Upper lobe of left lung (tissue), 6 donors: ENCODE measurements at places on chromosomes 2 and 18. TPM values are rescaled to one million over a fixed set of nuclear protein-coding genes. Genes with fewer than 3 reads are reported as not detected.

Gene ATRAID
- 99.3 TPM for total RNA-seq

DNA sequence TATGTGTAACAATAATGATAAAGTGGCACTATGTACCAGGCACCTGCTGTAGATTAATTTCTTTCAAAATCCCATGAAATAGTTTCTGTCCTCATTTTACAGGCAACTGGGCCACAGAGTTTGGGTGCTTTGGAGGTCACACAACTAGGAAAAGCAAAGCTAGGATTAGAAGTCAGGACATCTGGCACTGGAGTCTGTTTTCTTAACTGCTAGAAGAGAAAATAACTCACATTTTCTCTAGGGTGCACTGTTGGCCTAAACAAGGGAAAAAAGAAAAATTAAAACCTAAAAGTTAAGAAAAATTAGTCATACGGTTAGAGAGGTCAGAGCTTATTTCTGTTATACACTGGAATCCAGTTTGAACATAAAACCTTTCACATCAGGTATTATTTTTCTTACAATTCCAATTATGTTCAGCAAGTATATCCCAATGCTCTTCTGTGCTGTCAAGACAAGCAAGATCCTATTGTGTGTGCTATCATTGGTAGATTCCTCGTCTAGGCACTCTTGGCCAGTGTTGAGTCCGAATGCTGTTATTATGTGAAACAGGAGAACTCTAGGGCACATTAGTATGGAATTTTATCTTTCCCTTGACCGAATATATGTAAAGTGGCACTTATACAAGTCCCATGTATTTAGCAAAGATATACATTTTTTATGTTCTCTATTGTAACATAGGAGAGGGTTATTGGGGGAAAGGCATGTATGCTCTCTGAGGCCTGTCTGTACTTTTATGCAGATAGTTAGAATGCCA lies 1.5 kb upstream of the OSGEPL1 start:
- DNase-seq, result no peak

DNA sequence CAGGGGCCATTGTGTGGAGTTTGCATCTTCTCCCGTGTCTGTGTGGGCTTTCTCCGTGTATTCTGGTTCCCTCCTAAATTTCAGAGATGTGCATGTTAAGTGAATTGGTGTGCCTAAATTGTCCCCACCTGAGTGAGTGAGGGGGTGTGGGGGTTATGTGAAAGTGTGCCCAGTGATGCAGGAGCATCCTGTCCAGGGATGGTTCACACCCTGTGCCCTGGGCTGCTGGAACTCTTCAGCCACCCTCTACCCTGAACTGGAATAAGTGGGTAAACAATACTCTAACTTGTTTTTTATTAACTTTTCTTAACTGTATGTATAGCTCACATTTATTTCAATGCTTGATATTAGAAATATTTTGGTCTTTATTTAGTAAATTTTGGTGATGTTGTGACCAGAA lies 56.0 kb downstream of the UBE2E3 start:
- DNase-seq, result no peak

DNA sequence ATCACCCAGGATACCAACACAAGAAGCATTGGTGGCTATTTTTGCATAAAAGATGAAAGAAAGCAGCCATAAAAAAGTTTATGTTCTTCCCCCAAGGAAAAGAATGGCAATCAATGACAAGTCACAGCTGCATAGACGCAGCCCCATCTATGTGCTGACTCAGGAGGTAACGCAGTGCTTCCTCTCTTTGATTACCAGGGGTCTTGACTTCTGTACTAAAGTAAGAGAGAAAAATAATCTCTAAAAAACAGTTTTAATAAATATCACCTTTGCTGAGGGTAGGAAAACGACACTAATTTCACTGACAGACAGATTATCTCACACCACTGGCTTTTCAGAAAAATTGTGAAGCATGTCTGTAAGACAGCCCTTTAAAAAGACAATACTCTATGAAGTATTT lies 33.9 kb upstream of the EVA1A start:
- DNase-seq, result no peak

GRCh38 chr18:59988098-59988706 lies 88.4 kb downstream of the PMAIP1 start:
- DNase-seq, result peak; percentile 43

Gene EPB41L5
- total RNA-seq, result 76.9 TPM

Gene CHAC2
- 5.2 TPM for total RNA-seq

DNA sequence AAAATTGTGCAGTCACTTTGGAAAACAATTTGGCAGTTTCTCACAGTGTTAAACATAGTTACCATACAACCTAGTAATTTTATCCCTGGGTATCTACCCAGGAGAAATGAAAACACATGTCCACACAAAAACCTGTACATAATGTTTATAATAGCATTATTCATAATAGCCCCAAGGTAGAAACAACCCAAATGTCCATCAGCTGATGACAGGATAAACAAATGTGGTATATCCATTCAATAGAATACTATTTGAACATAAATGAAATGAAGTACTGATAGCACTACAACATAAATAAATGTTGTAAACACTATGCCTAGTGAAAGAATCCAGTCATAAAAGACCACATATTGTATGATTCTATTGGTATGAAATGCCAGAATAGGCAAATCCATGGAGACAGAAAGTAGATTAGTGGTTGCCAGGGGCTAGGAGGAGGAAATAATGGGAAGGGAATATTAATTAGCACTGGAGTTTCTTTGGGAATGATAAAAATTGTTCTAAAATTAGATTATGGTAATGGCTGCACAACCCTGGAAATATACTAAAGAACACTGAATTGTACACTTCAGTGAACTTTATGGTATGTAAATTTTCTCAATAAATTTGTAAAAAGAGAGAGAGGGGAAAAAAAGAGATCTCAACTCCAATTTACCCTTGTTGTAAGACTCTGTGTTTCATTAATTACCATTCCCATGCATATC lies 20.8 kb upstream of the VIT start:
- no peak for DNase-seq

Gene ANKRD36B
- 40.4 TPM for total RNA-seq

DNA sequence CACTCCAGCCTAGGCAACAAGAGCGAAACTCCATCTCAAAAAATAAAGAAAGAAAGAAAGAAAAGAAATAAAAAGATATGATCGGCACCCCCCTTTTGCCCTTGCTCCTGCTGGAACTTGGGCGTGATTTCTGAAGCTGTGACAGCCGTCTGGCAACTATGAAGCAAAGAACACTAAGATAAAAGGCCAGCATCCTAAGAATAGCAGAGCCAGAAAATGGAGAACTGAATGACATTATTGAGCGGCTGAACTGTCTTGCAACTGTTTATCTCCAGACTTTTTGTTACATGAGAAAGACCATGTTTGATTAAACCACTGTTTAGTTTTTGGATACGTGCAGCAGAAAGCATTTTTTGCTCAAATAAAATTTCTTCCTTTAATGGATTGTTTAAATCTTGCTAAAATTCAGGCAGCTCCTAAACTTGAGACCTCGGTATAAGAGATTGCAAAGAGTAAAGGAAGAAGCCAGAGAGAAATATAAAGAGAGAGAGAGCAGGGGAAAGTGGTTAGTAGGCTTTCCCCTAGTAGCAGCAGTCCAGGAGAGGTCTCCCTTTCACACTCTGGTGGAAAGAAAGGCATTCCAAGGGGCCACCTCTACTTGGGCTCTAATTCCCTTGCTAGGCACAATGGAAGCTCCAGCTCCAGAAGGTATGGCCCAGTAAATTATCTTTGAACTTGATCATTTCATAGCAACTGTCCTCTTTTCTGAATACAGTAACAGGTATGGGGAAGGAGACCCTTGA lies 8.2 kb upstream of the MBD2 start:
- DNase-seq, result no peak

DNA sequence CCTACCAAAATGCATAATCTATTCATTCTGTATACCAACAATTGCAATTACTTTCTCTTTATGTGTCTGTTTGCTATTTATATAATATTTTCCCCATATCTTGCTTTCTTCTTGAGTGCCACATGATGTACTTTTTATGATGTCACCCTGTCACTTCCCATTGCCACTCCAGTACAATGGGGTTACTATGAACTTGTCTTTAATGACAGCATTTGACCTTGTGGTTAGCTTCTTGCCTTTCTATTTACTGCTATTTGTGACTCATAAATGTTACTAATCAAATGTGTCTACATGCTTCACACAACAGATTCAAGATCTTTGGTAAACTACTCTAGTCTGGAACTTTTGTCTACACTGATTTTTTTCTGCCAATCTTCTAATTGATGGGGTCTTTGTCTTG lies 486.3 kb downstream of the NR4A2 start:
- no peak for DNase-seq

Gene MAPK4
- 10.3 TPM for total RNA-seq

DNA sequence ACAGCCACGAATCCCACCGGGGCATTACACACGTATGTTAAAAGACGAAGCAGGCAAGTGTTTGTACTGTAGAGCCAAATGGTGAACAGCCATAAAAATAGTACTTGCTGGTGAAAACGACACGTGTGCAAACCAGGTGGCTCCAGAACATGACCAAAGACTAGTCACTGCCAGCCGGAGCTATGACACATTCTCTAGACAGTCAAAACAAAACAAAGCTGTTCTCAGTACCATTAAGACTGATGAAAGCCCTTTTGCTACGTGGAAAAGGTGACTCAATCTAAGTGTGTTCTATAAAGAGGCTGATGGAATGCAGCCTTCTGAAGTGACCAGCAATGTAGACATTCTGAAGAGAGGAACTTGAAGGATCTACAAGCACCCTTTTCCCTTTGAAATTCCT lies 367.7 kb upstream of the NETO1 start:
- DNase-seq, result no peak

DNA sequence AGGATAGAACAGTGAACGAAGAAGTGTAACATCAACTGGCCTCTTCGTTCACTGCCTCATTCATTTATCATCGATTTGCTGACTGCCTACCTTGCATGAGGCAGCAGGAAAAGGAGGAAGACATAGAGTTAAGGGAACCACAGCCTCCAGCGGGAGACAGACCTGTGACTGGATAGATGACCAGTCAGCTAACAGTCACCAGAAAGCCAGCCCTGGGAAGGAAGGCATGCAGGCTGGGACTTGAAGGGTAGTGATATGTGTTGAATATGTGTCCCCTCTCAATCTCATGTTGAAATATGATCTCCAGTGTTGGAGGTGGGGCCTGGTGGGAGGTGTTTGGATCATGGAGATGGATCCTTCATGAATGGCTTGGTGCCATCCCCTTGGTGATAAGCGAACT lies 58.3 kb downstream of the CTIF start:
- DNase-seq, result no peak

GRCh38 chr2:207750345-207750744 lies 19.4 kb downstream of the FZD5 start:
- no peak for DNase-seq

Gene RESP18
- total RNA-seq, result not detected

DNA sequence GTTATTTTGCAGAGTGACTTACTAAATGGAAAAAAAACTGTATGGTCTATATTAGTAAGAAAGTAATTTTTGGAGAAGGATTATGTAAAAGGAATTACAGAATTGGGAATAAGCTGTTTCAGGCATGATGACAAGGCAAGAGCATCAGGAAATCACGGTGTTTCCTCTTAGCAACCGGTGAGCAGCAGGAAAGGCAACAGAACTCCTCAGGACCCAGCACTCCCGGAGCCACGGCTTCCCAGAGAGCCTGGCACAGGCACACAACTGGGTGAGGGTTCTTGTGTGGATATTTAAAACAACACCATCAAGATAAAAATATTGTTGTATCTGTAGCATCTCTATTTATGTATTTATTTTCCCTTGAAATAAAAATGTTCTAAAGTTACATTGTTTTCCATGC lies 34.4 kb downstream of the CYP27C1 start:
- no peak for DNase-seq

Gene NRP2
- 78.6 TPM for total RNA-seq

DNA sequence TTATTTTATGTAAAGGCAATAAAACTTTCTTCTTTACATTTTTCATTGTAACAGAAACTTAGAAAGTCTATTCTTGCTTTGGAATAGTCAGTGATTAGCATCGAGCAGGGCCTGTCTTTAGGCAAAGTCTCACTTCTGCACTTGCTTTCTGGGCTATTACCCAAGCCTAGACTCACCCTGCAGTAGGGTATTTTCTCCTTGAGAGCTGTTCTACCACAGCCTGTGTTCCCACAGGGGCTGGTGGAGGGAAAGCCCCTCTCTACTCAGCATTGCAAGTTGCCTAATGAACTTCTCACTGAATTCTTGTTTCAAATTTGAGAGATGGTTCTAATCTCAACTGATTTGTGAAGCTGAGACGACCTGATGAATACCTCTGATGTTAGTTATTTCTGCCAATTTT lies 111.7 kb upstream of the KLHL14 start:
- DNase-seq, result no peak

GRCh38 chr2:112075490-112076260 lies 20.6 kb downstream of the TMEM87B start:
- no peak for DNase-seq

Gene COL4A3
- total RNA-seq, result 93.6 TPM
